ENCODE measurements at places on chromosomes 12 and 14. TPM values are rescaled to one million over a fixed set of nuclear protein-coding genes. Genes with fewer than 3 reads are reported as not detected.
A peak's percentile ranks its signal among the peaks of the same experiment; 100 is the strongest.

- H3K4me1 ChIP-seq = peaks cover 5% of the 10 kb centered on the region
- no peaks in the 10 kb centered on the region for H3K36me3 ChIP-seq
- no peak for DNase-seq
- H3K27me3 ChIP-seq = no peaks in the 10 kb centered on the region
- peak overlapping the region; percentile 66 for H3K4me3 ChIP-seq
Measured at GRCh38 chr12:50925342-50925651, 27.0 kb upstream of the HIGD1C start.

DNA sequence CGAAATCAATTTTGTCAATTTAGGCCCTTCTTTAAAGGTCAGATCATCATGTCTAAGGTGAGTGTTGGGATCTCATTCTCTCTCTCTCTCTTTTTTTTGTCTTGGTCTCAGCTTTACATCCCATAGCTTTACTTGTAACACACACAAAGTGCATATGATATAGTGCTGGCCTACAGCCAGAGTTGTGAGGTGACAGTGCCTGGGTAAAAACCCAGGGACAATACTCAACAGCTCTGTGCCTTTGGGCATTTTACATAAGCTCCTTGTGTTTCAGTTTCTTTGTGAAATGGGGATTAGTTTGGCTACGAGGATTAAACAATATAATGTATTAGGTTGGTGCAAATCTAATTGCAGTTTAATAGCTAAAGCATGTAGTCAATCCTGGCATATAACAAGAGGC lies 40.2 kb downstream of the GRIP1 start:
- no peak overlapping the region for H3K4me3 ChIP-seq
- H3K4me1 ChIP-seq = no peaks in the 10 kb centered on the region
- no peak for DNase-seq
- H3K27me3 ChIP-seq = no peaks in the 10 kb centered on the region
- no peak overlapping the region for H3K27ac ChIP-seq
- no peaks in the 10 kb centered on the region for H3K36me3 ChIP-seq

DNA sequence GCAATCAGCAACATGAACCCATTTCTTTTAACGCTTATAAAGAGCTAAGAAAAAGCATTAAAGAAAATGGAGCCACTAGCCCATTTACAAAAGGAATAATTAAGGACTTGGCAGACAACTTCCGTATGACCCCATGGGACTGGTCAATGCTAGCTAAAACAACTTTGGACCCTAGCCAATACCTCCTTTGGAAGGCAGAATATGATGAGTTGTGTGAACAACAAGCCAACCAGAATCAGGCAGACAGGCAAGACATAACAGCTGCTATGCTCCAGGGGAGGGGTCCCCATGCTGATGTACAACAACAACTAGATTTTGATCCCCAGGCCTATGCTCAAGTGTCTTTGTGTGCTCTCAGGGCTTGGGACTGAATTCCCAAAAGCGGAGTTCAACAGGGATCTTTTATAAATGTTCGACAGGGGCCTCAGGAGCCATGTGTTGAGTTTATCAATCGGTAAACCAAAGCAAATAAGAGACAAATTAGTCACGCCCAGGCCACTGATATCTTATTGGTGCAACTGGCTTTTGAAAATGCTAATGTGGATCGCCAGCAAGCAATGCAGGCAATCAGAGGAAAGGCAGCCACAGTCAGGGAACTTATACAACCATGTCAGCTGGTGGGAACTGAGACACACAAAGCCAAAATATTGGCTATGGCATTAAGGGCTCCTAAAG lies 254.4 kb upstream of the DIO2 start:
- no peaks in the 10 kb centered on the region for H3K36me3 ChIP-seq
- no peaks in the 10 kb centered on the region for H3K4me1 ChIP-seq
- H3K4me3 ChIP-seq = no peak overlapping the region
- no peaks in the 10 kb centered on the region for H3K27me3 ChIP-seq
- no peak overlapping the region for H3K27ac ChIP-seq

DNA sequence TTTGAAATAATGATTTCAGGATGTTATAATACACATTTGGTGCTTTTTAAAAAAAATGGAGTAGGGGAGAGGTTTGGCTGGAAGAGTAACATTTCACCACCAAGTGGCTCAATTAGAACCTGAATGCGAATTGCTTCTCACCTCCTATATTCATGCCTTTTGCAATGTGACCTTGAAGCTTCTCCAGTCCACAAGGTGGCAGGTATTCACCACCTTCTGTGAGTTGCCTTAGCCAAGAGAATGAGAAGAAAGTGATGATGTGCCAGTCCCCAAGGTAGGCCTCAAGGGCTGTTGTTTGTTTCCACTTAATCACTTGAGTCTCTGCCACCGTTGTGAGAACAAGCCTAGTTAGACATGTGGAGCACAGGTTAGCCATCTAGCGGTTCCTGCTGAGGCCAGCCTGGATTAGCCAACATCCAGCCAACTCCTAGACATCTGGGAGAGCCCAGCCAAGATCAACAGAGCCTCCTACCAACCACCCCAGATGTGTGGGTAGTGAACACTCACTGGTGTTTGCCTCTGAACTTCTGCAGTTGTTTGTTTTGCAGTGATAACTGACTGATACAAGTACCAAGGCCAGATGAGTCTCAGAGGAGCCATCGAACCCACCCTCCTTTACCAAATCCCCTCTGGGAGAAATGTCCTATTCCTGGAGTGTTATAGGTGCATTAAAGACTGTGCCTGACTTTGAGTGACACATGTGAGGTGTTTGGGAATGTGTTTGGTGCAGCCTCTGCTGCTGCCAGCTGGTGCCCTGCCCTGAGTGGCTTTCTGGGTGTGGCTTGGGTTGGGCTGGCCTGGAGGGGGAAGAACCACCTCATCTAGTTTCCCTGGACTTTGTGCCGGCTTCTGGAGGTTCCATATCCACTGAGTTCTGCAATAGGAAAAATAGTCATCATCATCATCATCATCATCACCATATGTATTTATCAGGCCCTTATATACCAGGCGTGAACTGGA lies 132.5 kb upstream of the RFLNA start:
- no peak for DNase-seq
- H3K36me3 ChIP-seq = no peaks in the 10 kb centered on the region
- no peak overlapping the region for H3K27ac ChIP-seq
- H3K27me3 ChIP-seq = no peaks in the 10 kb centered on the region
- H3K4me1 ChIP-seq = no peaks in the 10 kb centered on the region
- H3K4me3 ChIP-seq = no peak overlapping the region

GRCh38 chr14:51914310-51914709 lies 53.9 kb downstream of the GNG2 start:
- no peak for DNase-seq
- H3K4me3 ChIP-seq = no peak overlapping the region
- no peaks in the 10 kb centered on the region for H3K27me3 ChIP-seq
- H3K36me3 ChIP-seq = no peaks in the 10 kb centered on the region
- no peaks in the 10 kb centered on the region for H3K4me1 ChIP-seq

- H3K4me1 ChIP-seq = no peaks in the 10 kb centered on the region
- no peaks in the 10 kb centered on the region for H3K36me3 ChIP-seq
- no peak for DNase-seq
- H3K4me3 ChIP-seq = no peak overlapping the region
- no peak overlapping the region for H3K27ac ChIP-seq
Measured at GRCh38 chr12:98402091-98402490, 113.3 kb upstream of the TMPO start.

- peak overlapping the region; percentile 42 for H3K4me3 ChIP-seq
- no peaks in the 10 kb centered on the region for H3K36me3 ChIP-seq
- no peak for DNase-seq
- no peaks in the 10 kb centered on the region for H3K4me1 ChIP-seq
- H3K27ac ChIP-seq = peak overlapping the region; percentile 28
Measured at GRCh38 chr14:85530626-85531025, 682 bp downstream of the FLRT2 start.

DNA sequence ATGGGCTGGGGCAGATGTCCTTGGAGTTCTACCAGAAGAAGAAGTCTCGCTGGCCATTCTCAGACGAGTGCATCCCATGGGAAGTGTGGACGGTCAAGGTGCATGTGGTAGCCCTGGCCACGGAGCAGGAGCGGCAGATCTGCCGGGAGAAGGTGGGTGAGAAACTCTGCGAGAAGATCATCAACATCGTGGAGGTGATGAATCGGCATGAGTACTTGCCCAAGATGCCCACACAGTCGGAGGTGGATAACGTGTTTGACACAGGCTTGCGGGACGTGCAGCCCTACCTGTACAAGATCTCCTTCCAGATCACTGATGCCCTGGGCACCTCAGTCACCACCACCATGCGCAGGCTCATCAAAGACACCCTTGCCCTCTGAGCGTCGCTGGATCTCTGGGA lies 2.7 kb upstream of the SMIM41 start:
- peaks cover 9% of the 10 kb centered on the region for H3K36me3 ChIP-seq
- no peaks in the 10 kb centered on the region for H3K27me3 ChIP-seq
- no peak for DNase-seq
- no peak overlapping the region for H3K4me3 ChIP-seq

Gene SLC35F4
- 2.9 TPM for total RNA-seq

DNA sequence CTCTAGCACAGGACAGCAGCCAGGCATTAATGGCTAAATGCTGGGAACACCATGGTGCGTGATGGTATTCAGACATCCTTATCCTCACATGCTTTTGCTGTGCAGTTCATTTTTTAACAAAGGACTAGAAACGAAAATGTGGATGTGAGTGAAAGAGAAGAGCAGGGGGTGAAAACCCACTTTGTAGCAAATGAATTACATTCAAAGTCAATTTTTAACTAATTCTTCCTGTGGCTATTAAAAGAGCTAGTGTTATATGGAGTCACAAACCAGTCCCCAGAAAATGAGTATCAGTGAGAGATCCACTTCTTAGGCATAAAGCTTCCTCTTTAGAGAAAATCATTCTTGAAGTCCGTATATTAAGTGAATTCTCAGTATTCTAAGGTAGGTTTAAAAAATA lies 592.0 kb upstream of the LMO3 start:
- H3K4me1 ChIP-seq = no peaks in the 10 kb centered on the region
- H3K36me3 ChIP-seq = no peaks in the 10 kb centered on the region
- DNase-seq = no peak
- no peak overlapping the region for H3K4me3 ChIP-seq
- H3K27me3 ChIP-seq = no peaks in the 10 kb centered on the region
- no peak overlapping the region for H3K27ac ChIP-seq

- H3K4me3 ChIP-seq = no peak overlapping the region
- no peaks in the 10 kb centered on the region for H3K36me3 ChIP-seq
- H3K4me1 ChIP-seq = no peaks in the 10 kb centered on the region
Measured at GRCh38 chr14:100049220-100049619, 16.0 kb upstream of the EVL start.

Gene PMCH
- not detected for total RNA-seq

DNA sequence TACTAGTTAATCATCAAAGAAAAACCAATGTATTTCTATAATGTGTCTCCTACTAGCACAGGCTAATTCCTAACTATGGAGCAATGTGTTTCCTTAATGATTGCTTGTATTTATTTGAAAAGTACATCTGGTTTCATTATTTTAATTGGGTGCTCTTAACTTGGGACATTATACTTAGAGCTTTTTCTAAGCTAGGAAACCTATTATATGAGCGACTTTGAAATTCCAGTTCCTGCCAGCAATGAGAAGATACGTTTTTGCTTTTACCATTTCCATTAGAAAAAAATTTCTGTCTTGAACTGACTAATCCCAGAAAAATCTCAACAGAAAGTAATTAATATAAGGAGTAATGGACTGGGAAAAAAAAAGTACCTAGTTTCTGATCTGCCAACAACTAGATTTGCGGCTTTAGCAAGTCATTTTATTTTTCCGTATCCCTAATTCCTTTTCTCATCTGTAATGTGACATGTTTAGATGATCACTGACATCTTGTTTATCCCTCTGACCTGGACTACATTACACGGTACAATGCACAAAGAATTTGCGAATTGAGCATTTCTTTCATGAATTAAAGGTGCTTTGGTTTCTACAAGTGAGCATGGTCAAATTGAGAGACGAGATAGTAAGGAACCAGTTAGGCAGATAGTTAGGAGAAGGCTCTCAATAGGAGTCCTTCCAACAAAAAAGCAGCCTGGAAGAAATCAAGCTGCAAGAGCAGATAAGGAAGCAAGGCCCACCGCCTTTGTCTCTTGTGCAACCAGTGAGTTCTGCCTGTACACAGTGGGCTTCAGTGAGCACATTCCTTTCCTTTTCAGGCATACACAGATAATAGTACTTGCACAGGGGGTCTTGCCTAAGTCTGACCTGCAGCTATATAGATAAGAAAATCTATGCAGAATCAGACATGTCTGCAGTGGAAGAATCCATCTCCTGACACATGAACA lies 1765.0 kb upstream of the FLRT2 start:
- H3K27ac ChIP-seq = no peak overlapping the region
- H3K27me3 ChIP-seq = no peaks in the 10 kb centered on the region
- H3K36me3 ChIP-seq = no peaks in the 10 kb centered on the region
- no peak for DNase-seq

DNA sequence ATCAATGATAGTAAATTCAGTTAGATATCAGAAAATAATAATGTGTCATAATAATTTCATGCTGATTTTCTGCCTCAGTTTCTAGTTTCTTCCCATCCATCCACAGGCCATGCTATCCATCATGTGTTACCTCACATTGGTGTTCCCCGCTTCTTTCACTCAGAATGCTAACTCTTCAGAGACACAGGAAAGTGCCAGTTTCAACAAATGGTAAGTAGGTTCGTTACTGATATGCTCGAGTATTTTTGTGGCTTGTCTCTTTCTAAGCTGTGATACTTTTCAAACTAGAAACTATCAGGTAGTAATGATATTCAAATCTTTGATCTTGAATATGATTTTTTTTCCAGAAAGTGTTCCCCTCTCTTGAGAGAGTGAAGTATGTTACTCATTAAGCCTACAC lies 1.5 kb downstream of the KLRB1 start:
- no peak overlapping the region for H3K4me3 ChIP-seq
- no peaks in the 10 kb centered on the region for H3K4me1 ChIP-seq

Gene ADAM21
- total RNA-seq = not detected

GRCh38 chr12:48882315-48882687 lies 16.6 kb upstream of the RND1 start:
- no peaks in the 10 kb centered on the region for H3K4me1 ChIP-seq
- peak overlapping the region; percentile 51 for H3K27ac ChIP-seq
- no peak overlapping the region for H3K4me3 ChIP-seq
- H3K36me3 ChIP-seq = no peaks in the 10 kb centered on the region

DNA sequence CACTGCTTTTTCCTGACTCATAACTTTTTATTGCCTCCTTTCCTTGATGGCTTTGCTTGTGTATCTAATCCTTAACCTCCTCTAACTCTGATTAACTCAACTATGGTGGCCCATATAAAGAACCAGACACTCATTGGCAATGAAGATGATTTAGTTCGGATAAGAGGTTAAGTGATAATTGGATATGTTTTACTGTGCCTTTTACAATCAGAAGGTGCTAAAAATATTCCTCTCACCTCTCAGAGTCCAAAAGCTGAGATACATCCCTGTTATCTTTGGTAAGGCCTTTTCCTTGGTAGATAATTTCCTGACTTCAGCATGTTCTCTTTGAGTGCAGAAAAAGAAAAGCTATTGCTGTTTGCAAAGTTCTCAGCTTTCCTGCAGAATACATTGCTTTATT lies 367.7 kb downstream of the SLC16A7 start:
- no peak overlapping the region for H3K27ac ChIP-seq
- no peak for DNase-seq
- no peaks in the 10 kb centered on the region for H3K4me1 ChIP-seq
- no peaks in the 10 kb centered on the region for H3K36me3 ChIP-seq

GRCh38 chr12:57016348-57016747 lies at the start of gene TAC3:
TAC3 (minus strand) TSS chr12:57016529; CDS start chr12:57015797, 732 bp downstream.
- no peak within 1 kb of the TSS for H3K4me3 ChIP-seq
- no peak for DNase-seq
- no peaks in the 10 kb centered on the region for H3K27me3 ChIP-seq
- H3K4me1 ChIP-seq = no peaks in the 10 kb centered on the region

- H3K27me3 ChIP-seq = no peaks in the 10 kb centered on the region
- no peaks in the 10 kb centered on the region for H3K36me3 ChIP-seq
- no peaks in the 10 kb centered on the region for H3K4me1 ChIP-seq
- no peak for DNase-seq
- H3K27ac ChIP-seq = no peak overlapping the region
- H3K4me3 ChIP-seq = no peak overlapping the region
Measured at GRCh38 chr12:51449580-51450246, 25.1 kb downstream of the SLC4A8 start.

All from prostate gland (tissue), 2 donors.